DMS 273 treated with DMSO at 0.1 percent for 48 hours (cell line): ENCODE measurements at places on chromosomes 4 and X.

- no peak for DNase-seq
Observed at GRCh38 chr4:123740236-123740635, 343.6 kb downstream of the SPRY1 start.

GRCh38 chr4:153439831-153440230, 26.3 kb upstream of the TMEM131L start:
- DNase-seq, result no peak

DNA sequence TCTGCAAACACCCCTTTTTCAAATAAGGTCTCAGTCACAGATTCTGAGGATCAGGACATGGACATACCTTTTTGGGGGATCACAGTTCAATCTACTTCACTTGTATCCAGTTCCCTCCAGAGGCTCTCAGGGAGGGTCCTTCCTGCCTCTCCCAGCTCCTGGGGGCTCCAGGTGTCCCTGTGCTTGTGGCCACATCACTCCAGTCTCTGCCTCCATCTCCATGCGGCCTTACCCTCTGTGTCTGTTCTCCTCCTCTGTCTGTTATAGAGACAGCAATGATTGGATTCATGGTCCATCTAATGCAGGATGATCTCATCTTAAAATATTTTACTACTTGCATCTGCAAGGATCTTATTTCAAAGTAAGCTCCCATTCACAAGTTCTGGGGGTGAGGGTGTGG, 269.6 kb downstream of the ASMT start:
- DNase-seq, result no peak

DNA sequence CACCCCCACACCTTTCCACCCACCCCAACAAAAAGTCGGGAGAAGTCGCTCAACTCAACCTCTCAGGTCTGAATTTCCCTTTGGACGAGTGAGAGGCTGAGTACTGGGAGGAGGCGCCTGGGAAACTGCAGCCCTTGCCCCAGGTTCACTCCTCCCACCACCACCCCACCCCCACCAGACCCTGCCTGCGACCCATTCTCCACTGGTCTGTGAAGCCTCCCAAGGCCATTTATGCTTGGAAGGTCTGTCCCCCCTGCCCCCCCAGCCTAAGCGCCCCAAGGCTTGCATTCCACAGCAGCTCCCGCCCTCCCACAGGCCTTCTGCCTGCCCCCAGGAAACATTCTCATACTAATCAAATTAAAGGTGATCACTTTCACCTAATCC, 27.2 kb downstream of the ELF4 start:
- no peak for DNase-seq
